AG10803 (cell line): ENCODE measurements at places on chromosomes 2 and 18.

- peak; percentile 48 for DNase-seq
These were observed 27.5 kb downstream of the PMAIP1 start for GRCh38 chr18:59927246-59927825.

DNA sequence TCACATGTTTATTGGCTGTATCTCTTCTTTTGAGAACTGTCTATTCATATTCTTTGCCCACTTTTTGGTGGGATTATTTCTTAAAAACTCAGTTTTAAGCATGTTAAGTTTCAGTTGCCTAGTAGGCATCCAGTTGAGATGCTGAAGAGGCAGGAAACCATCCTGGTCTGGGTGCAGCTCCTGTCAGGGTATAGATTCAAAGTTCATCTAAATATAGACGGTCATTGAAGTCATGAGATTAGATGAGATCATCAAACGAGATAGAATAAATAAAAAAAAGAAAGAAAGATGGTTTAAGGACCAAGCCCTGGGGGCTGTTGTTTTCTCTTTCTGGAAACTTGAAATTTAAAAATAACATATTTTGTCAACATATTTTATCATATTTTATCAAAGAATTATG is 9.2 kb upstream of the DNAH7 start:
- DNase-seq, result no peak

- DNase-seq, result peak; percentile 11
These were observed 108.9 kb downstream of the THSD7B start for GRCh38 chr2:136874258-136874657.

DNA sequence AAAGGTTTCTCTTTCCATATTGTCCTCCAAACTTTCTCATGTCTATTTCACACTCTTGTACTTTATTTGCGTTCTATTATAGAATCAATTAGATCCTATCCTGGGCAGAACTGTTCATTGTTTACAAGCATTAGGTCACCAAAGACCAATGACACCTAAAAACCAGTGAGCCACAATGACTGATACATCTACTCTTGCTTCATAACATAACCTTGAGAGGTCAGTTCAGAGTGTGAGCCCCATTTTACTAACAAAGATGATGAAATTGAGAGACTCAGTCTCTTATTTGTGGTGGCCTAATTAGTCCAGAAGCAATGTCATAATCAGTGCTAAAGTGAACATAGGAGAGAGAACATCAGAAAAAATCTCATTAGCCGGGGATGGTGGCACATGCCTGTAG is 248.9 kb upstream of the RBBP8 start:
- no peak for DNase-seq
